Cortex of kidney (tissue), 1 donor: ENCODE measurements at places on chromosomes 5 and 9.

DNA sequence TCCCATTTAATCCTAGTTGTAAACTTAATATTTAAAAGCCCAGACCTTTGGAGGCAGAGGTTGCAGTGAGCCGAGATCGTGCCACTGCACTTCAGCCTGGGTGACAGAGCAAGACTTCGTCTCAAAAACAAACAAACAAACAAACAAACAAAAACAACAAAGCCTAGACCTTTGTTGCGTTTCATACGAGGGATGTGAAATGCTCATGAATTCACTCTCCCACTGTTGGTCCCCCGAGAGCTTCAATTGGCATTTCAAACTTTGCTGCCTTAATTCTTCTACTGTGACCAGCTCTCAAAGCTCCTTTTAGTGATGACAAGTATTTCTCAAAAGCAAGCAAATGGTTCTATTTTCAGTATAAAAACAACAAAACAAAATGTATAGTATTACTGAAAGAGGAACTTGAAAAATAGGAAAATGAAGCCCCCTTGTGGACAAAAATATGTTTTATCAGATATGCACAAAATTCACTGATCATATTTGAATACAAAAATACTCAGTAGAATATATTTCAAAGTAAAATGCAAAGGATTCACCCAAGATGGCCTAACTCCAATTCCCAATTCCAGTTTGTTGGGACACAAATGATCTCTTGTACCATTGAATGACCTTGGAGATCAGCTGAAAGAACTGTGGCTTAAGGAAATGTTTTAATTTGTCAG lies 140.4 kb downstream of the ESM1 start:
- DNase-seq: no peak

GRCh38 chr5:73307645-73308355 lies 134.8 kb downstream of the TMEM174 start:
- DNase-seq: no peak

- no peak for DNase-seq
Observed at GRCh38 chr5:88502179-88503040, 233.8 kb upstream of the TMEM161B start.

DNA sequence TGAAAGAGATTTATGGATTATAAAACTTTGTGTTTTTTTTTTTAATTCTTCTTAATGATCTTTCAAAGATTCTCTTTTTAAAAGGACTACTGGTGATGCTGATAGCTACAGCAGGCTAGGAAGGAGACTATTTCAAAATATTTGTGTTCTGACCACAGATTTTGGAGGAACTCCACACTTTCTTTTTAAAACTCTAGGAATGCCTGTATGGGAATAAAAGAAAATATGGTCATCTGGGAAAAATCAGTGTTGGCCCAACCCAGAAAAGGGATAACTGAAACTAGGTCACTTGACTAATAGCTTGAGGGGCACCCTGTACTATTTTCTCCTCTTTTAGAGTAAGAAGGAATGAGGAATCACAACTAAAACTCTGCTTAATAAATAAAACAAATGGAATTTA lies 97.6 kb upstream of the ADAMTS19 start:
- DNase-seq: no peak

DNA sequence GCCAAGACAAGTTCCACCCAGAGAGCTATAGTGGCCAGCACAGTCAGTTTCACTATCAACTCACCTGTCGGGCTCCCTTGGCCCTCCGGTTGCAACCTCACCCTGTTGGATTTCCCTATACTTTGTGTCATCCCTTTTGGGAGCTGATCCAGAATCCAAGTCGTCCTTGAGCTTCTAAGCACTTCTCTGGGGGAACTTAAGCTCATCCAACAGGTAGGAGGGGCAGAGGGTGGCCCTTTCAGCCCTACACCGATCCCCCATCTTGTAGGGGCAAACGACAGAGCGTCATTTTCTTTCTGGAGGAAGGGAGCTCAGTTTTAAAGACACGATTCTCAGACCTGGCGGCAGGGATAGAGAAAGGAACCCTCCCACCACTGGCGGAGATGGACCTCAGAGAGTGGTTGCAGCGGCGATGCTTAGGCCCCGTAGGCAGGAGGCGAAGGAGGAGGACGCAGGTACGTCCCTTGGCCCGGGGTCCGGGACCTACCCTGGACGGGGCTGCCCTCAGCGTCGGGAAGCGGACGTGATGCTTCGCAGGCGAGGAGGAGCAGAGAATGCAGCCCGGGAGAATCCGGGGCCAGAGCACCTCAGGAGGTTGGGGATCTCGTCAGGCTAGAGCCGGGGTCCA lies 519 bp downstream of the ZER1 start:
- no peak for DNase-seq

- DNase-seq: no peak
Observed at GRCh38 chr5:173472784-173473278, 143.6 kb downstream of the BOD1 start.

- no peak for DNase-seq
Observed at GRCh38 chr9:136079916-136080246, 15.2 kb downstream of the NACC2 start.

DNA sequence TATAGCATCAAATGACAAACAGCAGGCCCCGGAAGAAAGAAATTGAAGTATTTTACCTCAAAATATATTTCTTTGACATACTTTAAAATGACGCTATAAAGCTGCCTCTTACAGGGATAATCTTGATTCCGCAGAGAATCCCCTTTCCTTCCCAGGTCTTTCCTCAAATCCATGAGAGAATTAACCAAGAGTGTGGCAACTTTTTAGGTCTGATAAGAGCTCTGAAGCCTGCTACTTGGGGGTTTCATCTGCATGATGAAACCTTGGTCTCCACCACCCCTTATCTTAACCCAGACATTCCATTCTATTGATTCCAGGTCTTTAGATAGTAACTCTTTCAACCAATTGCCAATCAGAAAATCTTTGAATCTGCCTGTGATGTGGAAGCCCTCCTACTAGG lies 173.8 kb downstream of the CEMIP2 start:
- no peak for DNase-seq

- no peak for DNase-seq
Observed at GRCh38 chr5:157020511-157021222, 38.2 kb downstream of the HAVCR1 start.

- no peak for DNase-seq
Observed at GRCh38 chr5:31273631-31274378, 80.3 kb downstream of the CDH6 start.

GRCh38 chr5:71974165-71974564 lies 133.1 kb upstream of the MAP1B start:
- no peak for DNase-seq

DNA sequence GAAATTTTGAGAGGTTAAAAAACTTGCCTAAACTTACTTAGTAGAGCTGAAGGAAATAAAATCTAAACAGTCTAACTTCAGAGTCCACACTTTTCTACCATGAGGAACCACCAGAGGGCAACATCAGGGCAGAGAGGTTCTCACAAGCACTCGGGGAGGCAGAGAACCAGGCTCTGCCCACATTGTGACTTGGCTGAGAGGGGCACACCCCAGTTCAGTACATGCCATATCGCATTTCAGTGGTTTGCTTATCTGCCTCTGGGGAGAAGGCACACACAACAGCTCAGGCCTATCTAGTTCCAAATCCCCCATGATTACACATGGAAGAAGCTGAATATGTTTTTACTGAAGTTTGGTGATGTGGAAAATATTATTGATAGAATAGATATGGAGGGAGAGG lies 49.2 kb downstream of the EQTN start:
- DNase-seq: no peak

DNA sequence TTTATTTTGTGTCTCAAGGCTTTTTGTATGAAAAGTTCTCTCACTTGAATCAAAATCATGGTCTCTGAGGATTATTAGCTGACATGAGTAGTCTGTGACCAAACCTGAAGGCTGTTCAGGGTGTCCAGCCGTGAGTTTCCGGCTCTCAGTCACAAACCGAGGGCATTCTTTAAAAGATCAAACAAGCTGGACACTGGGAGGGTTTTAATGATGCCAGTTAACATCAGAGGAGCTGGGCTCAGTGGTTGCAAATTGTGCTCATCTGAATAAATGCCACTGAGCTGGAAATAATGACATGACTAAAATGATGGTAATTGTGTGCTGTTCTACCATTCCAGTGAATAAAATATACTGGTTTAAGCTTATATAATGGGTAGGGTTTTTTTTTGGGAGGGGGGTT lies 153.1 kb downstream of the FOCAD start:
- DNase-seq: no peak

DNA sequence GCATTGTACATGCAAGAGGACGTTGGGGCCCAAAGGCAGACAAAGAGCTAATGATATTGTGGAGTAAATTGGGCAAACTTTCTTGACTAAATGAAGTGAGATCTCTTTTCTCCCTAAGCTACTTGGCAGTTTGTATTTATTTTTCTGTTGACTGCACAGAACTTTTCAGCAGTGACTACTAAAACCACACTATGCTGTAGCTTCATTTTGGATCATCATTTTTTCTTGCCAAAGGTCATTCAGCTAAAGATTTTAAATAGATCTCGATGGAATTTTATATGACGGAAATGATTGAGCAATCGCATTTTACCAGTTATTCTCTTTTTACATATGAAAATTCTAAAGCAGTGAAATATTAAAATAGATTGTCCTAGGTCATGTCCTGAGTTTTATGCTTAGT lies 286.1 kb upstream of the ACTBL2 start:
- DNase-seq: no peak

DNA sequence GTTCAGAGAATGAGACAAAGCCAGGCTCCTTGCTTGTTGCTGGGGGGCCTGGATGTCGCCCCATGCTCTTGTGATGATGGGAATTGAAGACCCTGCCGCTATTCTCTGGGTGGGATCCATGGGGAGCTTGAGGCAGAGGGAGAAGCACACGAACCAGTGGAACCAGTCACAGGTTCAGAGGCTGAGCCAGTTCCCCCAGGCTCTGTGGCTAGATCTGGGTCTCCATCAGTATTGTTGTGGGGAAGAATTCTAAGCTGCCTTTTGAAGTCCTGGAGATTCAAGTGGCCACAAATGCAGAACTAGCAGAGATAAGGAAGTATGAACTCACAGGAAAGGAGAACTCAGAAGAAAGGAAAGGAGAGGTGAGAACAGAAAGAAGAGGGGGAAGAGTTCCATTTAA lies 219.4 kb downstream of the MSX2 start:
- DNase-seq: no peak

GRCh38 chr9:125295657-125296056 lies 34.0 kb downstream of the GAPVD1 start:
- DNase-seq: no peak

GRCh38 chr5:151382576-151382975 lies 35.2 kb upstream of the SLC36A2 start:
- DNase-seq: no peak
